NCI-H2029 treated with DMSO at 0.1 percent for 48 hours (cell line): ENCODE measurements at places on chromosomes 4 and X.

DNA sequence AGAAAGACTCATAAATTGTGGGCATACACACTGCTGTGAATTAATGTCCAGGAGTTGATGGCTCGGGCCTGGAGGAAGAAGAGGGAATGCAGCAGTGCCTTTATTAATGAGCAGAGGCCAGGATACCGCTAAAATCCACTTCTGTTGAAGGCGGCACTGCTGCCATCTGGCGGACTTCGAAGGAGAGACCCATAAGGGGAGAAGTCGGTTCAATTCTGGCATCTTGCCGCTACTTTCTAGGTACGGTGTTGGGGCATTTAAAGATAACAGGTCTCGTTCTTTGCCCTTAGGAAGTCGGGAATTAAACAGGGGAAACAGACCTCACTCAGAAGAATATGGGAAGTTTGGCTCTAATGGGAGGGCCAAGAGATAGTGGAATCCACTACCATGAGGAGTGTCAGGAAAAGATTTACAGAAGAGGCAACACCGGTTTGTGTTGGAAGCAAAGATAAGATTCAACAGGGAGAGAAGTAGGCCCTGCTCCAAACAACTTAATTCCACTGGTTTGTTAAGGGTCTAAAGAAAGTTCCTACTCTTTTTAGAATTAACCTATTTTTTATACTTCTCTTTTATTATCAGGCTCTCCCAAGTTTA lies 133.6 kb upstream of the GIMD1 start:
- peak; percentile 13 for DNase-seq

- DNase-seq = no peak
Measured at GRCh38 chrX:147228153-147228552, 413.6 kb upstream of the CXorf51A start.

GRCh38 chrX:110408949-110409588 lies 50.4 kb downstream of the RTL9 start:
- no peak for DNase-seq

DNA sequence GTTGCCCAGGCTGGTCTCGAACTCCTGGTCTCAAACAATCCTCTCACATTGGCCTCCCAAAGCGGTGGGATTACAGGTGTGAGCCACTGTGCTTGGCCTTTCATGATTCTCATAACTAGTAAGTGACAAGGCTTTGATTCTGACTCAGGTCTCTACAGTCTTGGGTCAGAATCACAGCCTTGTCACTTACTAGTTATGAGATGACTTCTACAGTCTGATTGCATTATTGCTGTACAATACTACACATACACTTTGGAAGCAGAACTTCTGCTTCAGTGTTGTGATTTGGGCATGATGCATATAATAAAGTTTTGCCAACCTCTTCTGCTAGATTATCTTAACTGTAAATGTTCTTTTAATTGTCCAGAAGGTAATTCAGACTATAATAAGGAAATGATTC lies 123.3 kb downstream of the KDM6A start:
- no peak for DNase-seq

GRCh38 chr4:110630688-110631402 lies 8.0 kb upstream of the PITX2 start:
- no peak for DNase-seq

DNA sequence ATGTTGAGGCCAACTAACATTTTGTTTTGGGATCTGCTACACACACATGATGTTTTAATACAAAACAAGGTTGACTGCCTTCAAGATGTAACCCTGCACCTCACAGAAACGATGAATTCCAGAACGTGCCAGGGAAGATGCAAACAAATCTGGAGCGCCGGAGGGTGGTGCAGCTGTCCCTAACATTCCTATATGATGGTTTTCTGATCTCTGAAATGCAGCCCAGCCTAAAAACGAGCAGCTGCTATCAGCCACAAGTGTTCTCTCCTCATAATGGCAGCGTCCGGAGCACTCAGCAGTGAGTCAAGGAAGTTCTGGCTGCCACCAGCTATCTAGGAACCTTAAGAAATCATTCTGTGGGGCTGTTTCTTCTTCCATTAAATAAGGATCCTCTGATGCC lies 333.4 kb downstream of the NR3C2 start:
- no peak for DNase-seq
